CD4-positive, alpha-beta T cell (primary cell): ENCODE measurements at places on chromosomes 3 and 15. TPM values are rescaled to one million over a fixed set of nuclear protein-coding genes. Genes with fewer than 3 reads are reported as not detected.

Gene SPTSSB
- not detected for total RNA-seq

DNA sequence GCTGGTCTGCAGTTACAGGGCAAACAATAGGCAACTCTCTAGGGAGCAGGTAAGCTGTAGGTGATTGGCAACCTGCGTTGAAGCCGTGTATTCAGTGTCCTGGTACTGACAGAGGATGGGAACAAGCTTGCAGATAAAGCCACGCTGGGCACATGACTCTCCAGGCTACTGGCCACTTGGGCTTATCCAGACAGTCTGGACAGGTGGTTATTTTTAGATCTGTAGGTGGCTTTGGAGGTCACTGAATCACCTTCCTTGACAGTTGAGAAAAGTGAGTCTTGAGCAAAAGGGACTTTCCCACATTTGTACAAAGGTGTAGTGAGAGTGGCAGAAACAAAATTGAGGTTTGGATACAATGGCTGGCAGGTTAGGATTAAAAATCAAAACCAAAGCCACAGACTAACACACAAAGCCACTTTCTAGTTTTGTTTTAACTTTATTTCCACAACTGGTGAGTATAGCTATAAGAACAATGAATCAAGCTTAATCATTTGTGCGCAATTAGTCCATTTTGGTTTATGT lies 22.3 kb upstream of the IL1RAP start:
- H3K27ac ChIP-seq: no peak overlapping the region
- no peak overlapping the region for H3K4me3 ChIP-seq
- H3K36me3 ChIP-seq: no peaks in the 10 kb centered on the region
- DNase-seq: no peak

DNA sequence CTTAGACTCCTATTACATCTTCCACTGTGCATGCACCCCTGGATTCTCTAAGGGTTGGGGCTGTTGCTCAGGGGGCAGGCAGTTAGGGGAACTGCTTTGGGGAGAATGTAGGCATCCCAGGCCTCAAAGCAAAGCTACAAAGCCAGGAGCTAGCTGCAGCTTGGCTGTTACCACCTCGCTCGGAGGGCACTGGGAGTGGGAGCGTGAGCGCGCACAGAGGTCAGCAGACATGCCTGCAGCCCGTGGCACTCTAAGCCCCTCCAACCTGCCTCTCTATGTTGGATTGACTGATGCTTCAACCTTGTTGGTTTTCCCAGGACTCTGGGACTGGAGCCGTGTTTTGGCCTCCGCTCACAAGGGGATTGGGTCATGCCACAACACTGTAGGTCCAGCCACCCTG lies 69.8 kb downstream of the CPN2 start:
- no peaks in the 10 kb centered on the region for H3K4me1 ChIP-seq
- H3K27ac ChIP-seq: no peak overlapping the region
- H3K27me3 ChIP-seq: no peaks in the 10 kb centered on the region
- DNase-seq: no peak
- no peak overlapping the region for H3K4me3 ChIP-seq

GRCh38 chr15:100310513-100311153 lies 31.1 kb downstream of the ADAMTS17 start:
- DNase-seq: no peak
- no peak overlapping the region for H3K27ac ChIP-seq
- no peaks in the 10 kb centered on the region for H3K27me3 ChIP-seq
- no peak overlapping the region for H3K4me3 ChIP-seq
- peaks cover 3% of the 10 kb centered on the region for H3K36me3 ChIP-seq

GRCh38 chr15:64209680-64210334 lies 47.0 kb upstream of the PPIB start:
- H3K27me3 ChIP-seq: no peaks in the 10 kb centered on the region
- peaks cover 37% of the 10 kb centered on the region for H3K36me3 ChIP-seq
- no peaks in the 10 kb centered on the region for H3K4me1 ChIP-seq
- no peak overlapping the region for H3K27ac ChIP-seq

GRCh38 chr3:66379565-66379964 lies 121.3 kb downstream of the LRIG1 start:
- H3K27me3 ChIP-seq: no peaks in the 10 kb centered on the region
- peaks cover 14% of the 10 kb centered on the region for H3K4me1 ChIP-seq
- H3K4me3 ChIP-seq: no peak overlapping the region
- H3K36me3 ChIP-seq: peaks cover 74% of the 10 kb centered on the region

- no peak for DNase-seq
- no peaks in the 10 kb centered on the region for H3K4me1 ChIP-seq
- peaks cover 5% of the 10 kb centered on the region for H3K27me3 ChIP-seq
- no peak overlapping the region for H3K27ac ChIP-seq
Measured at GRCh38 chr3:127172781-127173515, 20.0 kb upstream of the PRR23E start.

- no peak for DNase-seq
- no peaks in the 10 kb centered on the region for H3K36me3 ChIP-seq
- no peaks in the 10 kb centered on the region for H3K4me1 ChIP-seq
- H3K4me3 ChIP-seq: no peak overlapping the region
- no peak overlapping the region for H3K27ac ChIP-seq
- H3K27me3 ChIP-seq: no peaks in the 10 kb centered on the region
Measured at GRCh38 chr3:182636646-182637045, 156.7 kb upstream of the ATP11B start.

GRCh38 chr15:49848282-49848724 lies 227.5 kb downstream of the DTWD1 start:
- H3K36me3 ChIP-seq: no peaks in the 10 kb centered on the region
- no peak for DNase-seq
- no peak overlapping the region for H3K27ac ChIP-seq
- no peak overlapping the region for H3K4me3 ChIP-seq
- no peaks in the 10 kb centered on the region for H3K27me3 ChIP-seq
- H3K4me1 ChIP-seq: no peaks in the 10 kb centered on the region

DNA sequence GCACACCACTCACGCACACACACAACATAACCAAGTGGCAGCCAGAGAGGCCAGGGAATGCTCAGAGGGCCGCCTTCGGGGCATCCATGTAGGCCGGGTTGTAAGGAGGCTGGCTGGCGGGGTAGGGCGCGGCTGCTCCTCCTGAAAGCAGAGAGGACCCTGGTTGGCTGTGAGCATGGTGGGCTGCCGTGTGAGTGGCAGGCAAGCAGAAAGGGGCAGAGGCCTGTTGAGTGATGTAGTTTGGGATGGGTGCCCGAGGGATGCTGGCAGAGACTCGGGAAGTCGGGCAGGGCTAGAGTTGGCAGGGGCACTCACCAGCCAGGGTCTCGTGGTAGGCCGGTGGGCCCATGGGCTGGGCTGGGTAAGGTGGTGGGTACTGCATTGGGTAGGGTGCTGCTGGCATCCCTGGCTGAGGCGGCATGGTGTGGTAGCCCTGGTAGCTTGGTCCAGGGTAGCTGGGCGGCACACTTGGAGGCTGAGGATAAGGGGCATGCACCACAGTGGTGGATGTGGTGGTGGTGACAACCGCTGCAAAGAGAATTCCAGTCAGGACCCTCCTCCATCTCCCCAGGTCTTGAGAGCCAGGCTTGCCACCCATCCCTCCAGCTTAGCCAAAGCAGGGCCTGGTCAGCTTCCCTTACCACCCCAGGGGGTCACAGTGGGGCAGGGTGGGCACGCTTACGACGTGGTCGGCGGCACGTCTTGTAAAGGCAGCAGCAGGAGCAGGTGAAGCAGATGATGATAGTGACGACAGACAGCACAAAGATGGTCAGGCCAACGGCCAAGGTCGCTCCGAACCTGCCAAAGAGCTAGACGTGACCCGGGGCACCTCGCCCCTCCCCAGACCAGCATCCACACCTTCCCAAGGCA lies 22.7 kb downstream of the ATRIP start:
- peak overlapping the region; percentile 6 for H3K27ac ChIP-seq
- peaks cover 41% of the 10 kb centered on the region for H3K36me3 ChIP-seq
- DNase-seq: no peak
- no peak overlapping the region for H3K4me3 ChIP-seq
- peaks cover 93% of the 10 kb centered on the region for H3K4me1 ChIP-seq
- H3K27me3 ChIP-seq: no peaks in the 10 kb centered on the region

- H3K27ac ChIP-seq: no peak overlapping the region
- no peaks in the 10 kb centered on the region for H3K36me3 ChIP-seq
- no peaks in the 10 kb centered on the region for H3K4me1 ChIP-seq
- H3K4me3 ChIP-seq: no peak overlapping the region
- no peaks in the 10 kb centered on the region for H3K27me3 ChIP-seq
Measured at GRCh38 chr3:148226246-148226645, 471.5 kb upstream of the AGTR1 start.

DNA sequence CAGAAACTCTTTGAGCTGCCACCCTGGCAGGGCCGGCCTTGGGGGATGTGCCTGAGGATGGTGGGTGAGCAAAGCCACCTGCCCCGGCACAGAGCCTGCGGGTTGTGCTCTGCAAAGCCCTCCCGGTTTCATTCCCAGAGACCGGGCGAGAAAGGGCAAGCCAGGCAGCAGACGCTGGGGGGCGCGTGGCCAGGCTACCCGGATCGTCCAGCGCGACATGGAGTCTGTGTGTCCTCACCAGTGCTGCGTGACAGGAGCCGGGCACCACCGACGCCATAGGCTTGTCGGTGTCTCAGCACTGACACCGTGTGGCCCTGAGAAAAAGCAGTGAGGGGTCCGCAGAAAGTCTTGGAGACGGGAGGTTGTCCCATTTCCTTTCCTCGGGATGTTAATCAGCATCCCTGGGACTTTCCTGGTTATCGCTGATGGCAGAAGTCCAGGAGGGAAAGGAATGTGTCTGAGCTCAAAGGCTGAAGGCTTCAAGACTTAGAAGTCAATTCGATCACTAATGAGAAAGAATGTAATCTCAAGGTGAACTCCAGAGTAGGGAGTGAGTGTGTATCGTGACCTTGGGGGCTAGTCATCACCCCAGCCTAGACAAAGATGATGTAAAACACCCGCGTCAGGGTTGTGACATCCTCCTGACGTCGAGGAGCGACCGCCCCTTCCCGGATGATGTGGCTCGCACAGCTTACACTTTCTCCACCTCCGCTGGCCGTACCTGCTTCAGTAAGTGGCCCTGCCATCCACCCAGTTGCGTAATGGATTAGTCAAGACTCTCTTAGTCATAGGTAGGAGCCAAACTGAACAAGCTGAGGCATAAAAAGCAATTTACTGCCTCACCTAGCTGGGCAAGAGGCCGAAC lies 36.3 kb upstream of the PLA2G4E start:
- H3K27me3 ChIP-seq: peaks cover 19% of the 10 kb centered on the region
- peak overlapping the region; percentile 36 for H3K4me3 ChIP-seq
- H3K4me1 ChIP-seq: peaks cover 22% of the 10 kb centered on the region
- peak; percentile 82 for DNase-seq
- H3K36me3 ChIP-seq: no peaks in the 10 kb centered on the region

DNA sequence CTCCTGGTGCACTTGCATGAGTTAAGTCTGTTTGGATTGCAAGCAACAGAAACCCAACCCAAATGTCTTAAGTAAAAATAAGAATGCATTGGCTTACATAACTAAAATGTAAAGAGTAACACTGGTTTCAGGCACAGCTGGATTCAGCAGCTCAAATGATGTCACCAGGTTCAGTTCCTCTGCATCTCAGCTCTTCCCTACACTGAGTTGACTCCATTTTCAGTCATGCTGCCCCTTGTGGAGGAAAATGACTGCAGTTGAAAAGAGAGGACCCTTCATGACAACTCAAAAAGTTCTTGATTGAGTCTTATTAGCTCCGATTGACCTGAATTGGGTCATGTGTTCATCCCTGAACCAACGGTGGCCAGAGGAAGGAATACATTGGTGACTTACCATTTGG lies 138.5 kb upstream of the ABI3BP start:
- H3K4me3 ChIP-seq: no peak overlapping the region
- H3K36me3 ChIP-seq: no peaks in the 10 kb centered on the region
- no peak overlapping the region for H3K27ac ChIP-seq
- H3K27me3 ChIP-seq: peaks cover 4% of the 10 kb centered on the region

- no peaks in the 10 kb centered on the region for H3K36me3 ChIP-seq
- DNase-seq: no peak
- no peaks in the 10 kb centered on the region for H3K4me1 ChIP-seq
- no peak overlapping the region for H3K27ac ChIP-seq
- H3K27me3 ChIP-seq: no peaks in the 10 kb centered on the region
- no peak overlapping the region for H3K4me3 ChIP-seq
Measured at GRCh38 chr3:53056442-53056841, 10.6 kb upstream of the SFMBT1 start.

DNA sequence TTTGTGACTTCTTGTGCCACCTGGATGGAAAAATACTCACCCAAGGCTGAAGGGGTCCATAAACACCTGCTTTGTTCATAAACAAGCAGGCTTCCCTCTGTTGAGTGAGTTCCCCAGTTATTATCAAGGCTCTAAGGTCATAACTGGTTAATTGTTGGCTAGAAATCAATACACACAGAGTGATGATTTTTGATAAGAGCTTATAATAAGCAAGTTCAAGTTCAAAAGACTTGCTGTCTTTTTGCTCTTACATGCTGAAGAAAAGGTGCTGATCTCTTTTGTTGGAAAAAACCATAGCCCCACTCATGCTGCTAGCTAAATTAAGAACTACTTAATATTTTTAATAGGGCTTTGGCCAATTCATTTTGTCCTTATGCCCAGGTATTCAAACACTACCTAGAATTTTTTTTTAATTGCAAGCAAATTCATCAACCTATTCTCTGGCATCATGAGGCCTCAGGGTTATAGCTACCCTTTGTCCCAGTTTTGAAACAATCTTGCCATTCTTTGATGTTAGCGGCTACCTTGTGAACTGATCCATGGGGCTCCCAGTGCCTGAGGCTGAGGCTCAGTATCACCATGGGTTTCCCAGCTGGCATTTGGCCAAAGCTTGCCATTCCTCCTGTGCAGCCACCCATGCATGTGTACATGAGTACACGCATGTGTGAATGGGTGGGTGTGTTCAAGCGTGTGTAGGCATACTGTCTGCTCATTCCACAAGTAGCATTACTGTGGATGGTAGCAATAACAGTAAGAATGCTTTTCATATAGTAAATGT lies 127.6 kb upstream of the LPP start:
- H3K4me3 ChIP-seq: no peak overlapping the region
- H3K27me3 ChIP-seq: no peaks in the 10 kb centered on the region
- no peak overlapping the region for H3K27ac ChIP-seq
- no peaks in the 10 kb centered on the region for H3K4me1 ChIP-seq
- no peak for DNase-seq
- no peaks in the 10 kb centered on the region for H3K36me3 ChIP-seq

DNA sequence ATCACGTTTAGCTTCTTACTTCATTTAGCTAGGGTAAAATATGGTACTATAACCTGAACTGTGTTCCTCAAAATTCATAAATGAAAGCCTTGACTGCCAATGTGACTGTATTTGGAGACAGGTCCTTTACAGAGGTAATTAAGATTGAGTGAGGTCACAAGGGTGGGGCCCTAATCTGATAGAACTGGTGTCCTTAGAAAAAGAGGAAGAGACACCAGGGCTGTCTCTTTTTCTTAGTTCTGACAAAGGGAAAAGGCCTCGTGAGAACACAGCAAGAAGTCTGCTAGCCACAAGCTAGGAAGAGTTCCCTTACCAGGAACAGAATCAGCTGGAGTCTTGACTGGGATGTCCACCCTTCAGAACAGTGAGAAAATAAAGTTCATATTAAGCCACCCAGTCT lies 162.7 kb downstream of the GMNC start:
- no peaks in the 10 kb centered on the region for H3K27me3 ChIP-seq
- H3K4me1 ChIP-seq: no peaks in the 10 kb centered on the region
